CD8-positive, alpha-beta memory T cell (primary cell): ENCODE measurements at places on chromosomes 13 and 19. TPM values are rescaled to one million over a fixed set of nuclear protein-coding genes. Genes with fewer than 3 reads are reported as not detected.

The TPTE2 gene
- not detected for total RNA-seq

The CDX2 gene
- not detected for total RNA-seq

The CGB3 gene
- not detected for total RNA-seq

The CYP2A13 gene
- not detected for total RNA-seq

The ZNF324 gene
- total RNA-seq: 21.0 TPM

The MVB12A gene
- total RNA-seq: 34.5 TPM

GRCh38 chr13:111388851-111389500, 68.5 kb downstream of the TEX29 start:
- no peak for DNase-seq

DNA sequence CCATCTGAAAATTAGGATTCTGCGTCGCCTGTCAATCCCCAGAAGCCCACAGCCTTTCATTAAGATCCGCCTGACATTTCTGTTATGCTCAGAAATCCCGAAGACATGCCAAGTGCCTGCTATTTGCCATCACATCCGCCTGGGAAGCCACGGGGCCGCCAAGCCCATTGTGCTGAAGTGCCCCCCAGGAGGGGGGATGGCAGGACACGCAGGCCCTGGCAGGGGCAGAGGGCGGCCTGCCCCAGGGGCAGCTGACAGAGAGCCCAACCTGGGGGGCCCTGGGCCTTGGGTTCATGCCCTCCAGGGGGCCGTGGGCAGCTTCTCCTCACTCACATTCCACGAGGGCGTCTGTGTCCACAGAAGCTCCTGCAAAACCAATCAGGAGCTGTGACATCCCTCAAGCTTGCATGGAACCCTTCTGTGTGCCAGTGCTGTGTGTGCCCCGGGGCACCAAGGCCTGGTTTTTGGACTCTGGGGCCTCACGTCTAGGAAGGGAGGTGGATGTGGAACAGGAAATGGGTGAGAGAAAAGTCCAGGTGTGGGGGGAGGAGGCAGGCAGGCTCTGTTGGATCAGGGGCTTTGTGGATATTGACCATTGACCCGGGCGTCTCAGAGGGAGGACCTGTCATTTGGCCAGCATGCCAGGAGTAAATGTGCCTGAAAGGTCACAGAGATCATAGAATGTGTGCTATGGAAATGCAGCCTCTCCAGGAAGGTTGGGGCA, 122.9 kb downstream of the URI1 start:
- no peak for DNase-seq

DNA sequence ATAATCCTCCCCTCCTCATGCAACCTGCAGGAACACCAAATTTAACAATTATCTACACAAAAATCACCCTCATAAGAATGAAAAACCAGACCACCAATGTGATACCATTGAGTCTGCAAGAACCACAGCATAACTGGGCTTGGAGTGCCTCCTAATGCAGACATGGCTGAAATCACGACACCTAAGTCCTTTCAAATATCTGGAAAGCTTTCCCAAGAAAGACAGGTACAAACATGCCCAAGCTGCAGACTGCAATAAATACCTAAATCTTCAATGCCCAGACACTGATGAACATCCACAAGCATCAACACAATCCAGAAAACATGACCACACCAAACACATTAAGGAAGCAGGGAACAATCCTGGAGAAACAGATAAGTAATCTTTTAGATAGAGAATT, 417.1 kb downstream of the LMO7 start:
- no peak for DNase-seq

DNA sequence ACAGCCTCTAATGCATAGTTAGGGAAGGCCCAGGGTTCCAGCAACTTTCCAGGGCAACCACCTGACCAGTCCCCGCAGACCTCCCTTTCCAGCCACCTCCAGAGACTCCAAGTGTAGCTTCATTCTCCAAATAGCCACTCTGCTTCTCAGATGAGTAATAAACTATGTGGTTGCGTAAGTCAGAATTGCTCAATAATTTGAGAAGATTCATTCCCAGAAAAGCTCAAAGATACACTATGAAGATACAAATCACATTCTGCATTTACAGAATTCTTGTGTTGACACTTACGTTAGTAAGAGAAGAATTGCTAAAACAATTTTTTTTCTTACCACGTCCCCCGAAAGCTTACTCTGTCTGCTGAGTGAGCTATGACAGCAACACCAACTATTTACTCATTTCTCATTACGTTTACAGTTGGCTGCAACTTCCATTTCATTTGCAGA, 8.2 kb upstream of the LATS2 start:
- DNase-seq: no peak

- DNase-seq: no peak
These were observed 766 bp downstream of the CEBPG start for GRCh38 chr19:33374236-33374714.

- no peak for DNase-seq
These were observed 271.7 kb upstream of the EDNRB start for GRCh38 chr13:78190296-78190695.

DNA sequence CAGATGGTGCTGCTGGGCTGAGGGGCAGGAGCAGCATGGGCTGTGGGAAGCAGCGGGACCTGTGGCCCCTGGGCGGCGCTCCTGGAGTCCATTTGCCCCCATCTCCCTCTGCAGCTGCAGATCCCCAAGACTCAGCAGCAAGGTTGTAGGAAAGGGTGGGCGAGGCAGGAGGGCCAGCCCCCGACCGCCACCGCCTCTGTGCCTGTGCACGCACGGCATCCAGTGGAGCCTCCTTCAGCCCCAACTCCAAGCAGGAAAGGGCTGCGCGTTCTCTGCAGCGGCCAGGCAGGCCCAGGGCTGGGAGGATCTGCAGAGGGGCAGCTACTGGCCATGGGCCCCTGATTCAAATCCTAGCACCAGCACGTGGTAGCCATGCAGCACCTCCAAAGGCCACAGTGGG, 20.8 kb downstream of the DPF1 start:
- DNase-seq: no peak

GRCh38 chr13:39682310-39682709, 26.8 kb downstream of the COG6 start:
- no peak for DNase-seq

GRCh38 chr13:77375560-77376108, 48.7 kb upstream of the MYCBP2 start:
- no peak for DNase-seq

- no peak for DNase-seq
These were observed 63.7 kb upstream of the ZDHHC20 start for GRCh38 chr13:21522847-21523246.

DNA sequence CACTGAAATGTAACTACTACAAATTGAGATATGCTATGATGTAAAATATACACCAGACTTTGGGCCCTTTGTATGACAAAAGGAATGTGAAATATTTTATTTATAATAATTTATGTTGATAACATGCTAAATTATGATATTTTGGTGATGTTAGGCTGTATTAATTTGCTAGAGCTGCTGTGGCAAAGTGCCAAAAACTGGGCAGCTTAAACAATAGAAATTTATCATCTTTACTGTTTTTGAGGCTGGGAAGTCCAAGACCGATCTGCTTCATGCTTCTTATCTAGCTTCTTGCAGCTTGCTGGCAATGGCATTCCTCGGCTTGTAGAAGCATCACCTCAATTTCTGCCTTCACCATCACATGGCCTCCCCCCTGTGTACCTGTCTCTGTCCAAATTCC, 245.0 kb downstream of the GPC5 start:
- no peak for DNase-seq

- DNase-seq: no peak
These were observed 49.6 kb downstream of the MYO9B start for GRCh38 chr19:17125062-17125727.

GRCh38 chr13:108182652-108183051, 32.7 kb downstream of the LIG4 start:
- no peak for DNase-seq

GRCh38 chr13:60043262-60043661, 120.5 kb downstream of the DIAPH3 start:
- no peak for DNase-seq

GRCh38 chr19:3690551-3691371, 9.5 kb downstream of the PIP5K1C start:
- no peak for DNase-seq
